ENCODE measurements at places on chromosomes 2 and 18.

DNA sequence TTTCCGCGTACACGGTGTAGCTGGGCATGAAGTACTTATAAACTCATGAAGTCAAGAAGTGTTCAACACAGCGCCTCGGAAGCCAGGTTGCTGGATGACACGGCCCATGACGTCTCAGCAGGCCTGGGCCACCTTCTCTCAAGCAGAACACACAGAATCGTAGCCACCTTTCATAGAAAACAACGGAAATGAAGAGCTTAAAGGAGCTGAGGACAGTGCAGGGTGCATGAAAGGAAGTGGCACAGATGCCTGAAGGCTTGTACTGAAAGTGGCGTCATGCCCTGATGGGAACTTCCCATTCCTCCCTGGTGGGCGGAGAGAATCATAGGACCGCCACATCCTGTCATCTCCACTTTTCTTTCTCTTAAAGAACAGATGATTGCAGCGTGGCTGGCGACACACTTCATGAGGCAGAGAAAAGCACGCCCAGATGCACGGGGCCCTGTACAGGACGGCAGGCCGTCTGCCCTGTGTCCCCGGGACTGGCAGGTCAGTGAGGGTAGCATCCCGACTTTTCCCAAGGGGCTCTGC, 31.1 kb downstream of the HDAC4 start:
- no peak for DNase-seq

DNA sequence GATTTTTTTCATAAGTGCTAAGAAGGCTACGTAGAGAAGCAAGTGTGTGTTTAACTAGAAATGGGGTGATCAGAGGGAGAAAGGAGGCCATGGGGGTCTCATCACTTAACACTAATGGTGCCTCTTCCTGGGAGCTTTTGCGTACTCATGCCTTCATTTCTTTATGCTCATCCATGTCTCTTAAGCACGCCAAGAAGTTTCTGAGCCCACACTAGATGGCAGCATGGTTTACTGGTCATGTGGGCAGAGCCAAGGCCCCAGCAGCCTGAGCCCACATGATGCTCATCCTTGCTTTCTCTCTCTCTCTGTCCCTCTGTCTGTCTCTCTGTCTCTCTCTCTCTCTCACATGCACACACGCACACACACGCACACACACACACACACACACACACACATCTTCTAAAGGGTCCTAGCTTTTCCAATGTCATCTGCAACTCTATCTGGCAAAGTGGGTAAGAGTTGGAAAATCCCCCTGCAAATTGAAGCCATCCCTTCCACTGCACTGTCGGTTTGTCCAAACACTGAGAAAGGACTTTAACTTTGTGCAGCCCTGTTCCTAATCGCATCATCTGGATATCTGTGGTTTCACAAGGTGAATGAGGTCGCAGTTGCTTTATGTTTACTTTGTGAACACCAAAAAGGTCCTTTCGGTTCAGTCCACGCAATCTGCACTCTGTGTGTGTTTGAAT, 137.1 kb upstream of the CCDC68 start:
- no peak for DNase-seq

- no peak for DNase-seq
These were observed 63.0 kb upstream of the SMAD2 start for GRCh38 chr18:47993409-47993808.

GRCh38 chr2:232310121-232310520, 68.4 kb upstream of the ALPP start:
- no peak for DNase-seq

- no peak for DNase-seq
These were observed 6.2 kb downstream of the RHOB start for GRCh38 chr2:20453087-20453486.

DNA sequence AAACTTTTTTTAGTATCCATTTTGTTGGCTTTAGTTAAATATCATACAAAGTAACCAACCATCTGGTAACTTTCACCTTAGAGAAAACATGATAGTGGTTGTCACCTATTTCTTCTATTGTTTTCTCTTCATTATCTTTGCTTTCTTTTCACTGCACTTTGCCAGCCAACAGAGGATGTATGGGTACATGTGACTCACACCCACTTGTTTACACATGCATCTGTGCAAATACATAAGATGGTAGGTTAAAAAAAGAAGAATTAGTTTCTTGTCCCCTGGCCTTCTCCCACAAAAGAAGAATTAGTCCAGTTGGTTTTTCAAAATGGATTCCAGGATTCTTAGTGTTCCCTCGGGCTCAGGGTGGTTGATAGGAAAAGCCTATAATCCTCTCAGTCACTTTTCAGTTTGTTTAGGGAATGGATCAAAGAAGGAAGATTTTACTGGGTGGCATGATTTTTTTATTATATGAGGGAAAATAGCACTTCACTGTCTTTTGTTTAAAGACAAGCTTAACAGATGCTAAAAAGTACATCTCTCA, 46.6 kb downstream of the CDK15 start:
- DNase-seq = no peak

GRCh38 chr2:40734797-40735196, 282.9 kb upstream of the SLC8A1 start:
- no peak for DNase-seq

GRCh38 chr18:62175521-62175920, 11.3 kb downstream of the PIGN start:
- DNase-seq = no peak

DNA sequence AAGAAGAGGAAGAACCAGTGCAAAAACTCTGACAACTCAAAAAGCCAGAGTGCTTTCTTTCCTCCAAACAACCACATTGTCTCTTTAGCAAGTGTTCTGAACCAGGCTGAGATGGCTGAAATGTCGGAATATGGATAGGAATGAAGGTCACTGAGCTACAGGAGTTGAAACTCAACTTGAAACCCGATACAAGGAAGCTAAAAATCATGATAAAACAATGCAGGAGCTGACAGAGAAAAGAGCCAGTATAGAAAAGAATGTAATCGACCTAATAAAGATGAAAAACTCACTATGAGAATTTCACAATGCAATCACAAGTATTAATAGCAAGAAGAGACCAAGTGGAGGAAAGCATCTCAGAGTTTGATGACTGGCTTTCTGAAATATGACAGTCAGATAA, 15.0 kb upstream of the EIF2AK3 start:
- DNase-seq = no peak

Measured in NCI-H2029 (cell line).